GM04504 (cell line): ENCODE measurements at places on chromosomes 5 and 9.
A peak's percentile ranks its signal among the peaks of the same experiment; 100 is the strongest.

- no peak for DNase-seq
These were observed 51.2 kb upstream of the TCF7 start for GRCh38 chr5:134063188-134063820.

DNA sequence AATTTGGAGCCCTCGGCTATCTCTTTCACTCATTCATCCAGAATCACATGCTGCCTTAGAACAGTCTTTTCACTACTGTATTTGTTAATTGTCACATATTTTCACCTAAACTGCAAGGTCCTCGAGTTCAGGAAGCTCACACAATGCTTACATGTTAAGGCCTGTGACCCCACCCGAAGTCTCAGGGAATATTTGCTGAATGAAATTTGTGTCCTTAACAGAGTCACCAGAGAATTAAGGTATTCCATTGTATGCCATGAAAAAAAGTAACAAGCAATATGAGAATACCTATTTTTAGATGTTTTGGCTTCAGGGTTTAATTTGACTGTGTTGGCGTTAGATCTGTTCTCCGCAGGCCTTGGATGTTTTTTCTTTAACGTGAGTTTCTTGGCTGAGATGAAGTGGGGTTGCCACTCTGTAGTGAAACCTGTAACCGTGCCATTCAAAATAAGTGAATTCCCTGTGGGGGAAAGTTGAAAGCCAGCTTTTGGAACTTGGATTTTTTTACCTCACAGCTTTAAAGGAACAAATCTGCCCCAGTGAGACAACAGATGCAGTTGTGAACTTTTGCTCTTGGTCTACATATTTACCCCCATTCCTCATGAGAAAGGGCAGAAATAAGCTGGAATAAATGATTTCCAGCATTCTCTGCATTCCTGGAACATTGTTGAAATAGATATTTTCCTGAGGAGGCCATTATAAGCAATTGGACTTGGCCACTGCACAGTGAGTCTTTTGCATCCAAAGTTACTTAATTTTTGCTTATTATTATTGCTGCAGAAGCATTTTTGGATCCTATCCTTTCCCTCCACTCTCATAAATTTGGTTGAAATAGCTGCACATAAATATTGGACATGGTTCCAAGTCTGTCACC is 35.9 kb upstream of the FBP1 start:
- DNase-seq = peak; percentile 74

- DNase-seq = no peak
These were observed 52.6 kb downstream of the NDUFS4 start for GRCh38 chr5:53613061-53613460.

DNA sequence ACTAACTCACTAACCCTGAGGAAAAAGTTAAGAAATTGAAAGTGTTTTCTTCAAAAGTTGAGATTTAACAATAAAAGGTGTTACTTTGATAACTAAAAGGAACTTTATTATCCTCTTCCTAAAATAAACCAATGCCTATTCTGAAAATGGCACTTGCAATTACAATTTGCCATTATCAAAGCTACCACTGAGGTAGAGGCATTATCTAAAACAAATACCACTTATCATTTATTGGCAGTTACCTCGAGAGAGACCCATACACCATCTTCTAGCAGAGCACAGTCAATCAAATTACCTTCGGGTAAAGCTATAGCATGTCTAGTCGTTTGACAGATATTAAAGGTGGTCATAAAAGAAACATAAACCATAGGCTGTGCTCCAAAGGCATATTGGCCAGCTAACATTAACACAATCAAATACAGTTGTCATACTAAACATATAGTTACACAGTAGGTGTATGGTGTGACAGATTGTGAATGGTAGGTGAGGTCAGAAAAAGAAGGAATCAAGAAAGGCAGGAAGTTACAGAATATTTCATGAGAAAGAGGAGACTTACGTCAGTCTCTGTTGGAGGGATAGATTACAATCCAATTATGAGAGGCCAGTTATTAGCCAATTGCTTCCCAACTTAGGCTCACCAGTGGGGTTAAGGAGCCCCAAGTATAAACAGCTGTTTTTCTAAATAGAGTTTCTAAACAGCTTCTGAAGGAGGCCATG is 56.3 kb downstream of the VCAN start:
- no peak for DNase-seq

- DNase-seq = no peak
These were observed 62.7 kb upstream of the RASEF start for GRCh38 chr9:83125671-83126070.

DNA sequence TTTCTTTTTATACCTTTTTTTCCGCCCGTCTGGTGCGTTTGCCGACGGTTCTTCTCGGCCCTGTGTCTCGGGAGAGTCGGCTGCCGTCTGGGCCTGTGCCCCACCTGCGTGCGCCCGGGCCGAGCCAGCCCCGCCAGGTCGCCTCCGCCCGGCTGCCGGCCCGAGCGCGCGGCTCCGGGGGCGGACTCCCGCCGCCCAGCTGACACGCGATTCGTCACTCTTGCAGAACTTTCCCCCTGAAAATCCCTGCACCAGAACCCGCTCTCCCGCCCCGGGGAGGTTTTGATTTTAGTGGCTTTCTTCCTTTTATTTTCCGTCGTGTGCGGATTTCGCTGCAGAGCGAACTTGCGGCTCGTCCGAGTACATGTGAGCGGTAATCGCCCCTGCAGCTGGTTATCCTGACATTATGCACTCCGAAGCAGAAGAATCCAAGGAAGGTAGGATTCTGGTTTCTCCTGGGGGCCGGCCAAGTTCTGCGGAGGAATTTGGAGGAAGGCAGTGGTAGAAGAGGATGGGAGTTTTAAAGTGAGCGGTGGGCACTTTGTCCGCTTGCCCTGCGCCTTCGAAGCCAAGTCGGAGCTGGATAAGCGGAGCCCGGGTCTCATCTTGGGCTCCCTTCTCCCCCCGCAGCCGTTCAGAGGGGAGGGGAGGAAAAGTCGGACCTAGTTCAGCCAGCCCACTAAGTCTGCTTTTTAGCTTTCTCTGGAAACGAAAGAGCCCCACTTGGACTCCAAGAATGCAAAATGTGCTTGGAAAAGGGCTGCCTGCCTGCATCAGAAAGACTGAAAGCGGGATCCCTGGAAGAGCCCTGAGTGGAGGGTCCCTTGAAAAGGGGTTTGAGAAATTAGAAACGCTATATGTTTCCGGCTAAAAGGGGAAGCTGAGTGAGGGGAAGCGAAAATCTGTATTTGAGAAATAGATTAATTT is at the start of gene TNFAIP8:
Gene TNFAIP8, plus strand, starts transcription at position 335 of the 927 bp plus-strand sequence. Its CDS starts 72 bp downstream, at position 407.
- no peak for DNase-seq

DNA sequence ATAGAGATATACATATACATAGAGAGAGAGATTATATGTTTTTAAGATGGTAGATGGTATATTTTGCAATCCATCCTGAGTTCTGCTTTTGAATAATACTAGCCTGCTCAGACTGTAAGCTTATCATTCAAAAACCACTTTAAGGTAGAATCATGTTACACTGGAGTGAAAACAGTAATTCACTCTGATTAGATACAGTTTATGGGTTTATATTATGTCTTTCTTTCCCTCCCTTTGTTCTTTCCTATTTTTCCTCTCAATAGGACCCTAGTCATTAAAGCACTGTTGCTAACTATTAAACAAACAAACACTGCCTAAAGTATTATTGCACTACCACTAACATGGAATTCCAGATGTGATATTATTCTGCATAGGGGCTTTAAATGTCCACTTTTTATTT is 202.0 kb downstream of the ADAMTSL1 start:
- no peak for DNase-seq

GRCh38 chr9:113257863-113258262 is 17.5 kb downstream of the CDC26 start:
- DNase-seq = no peak

GRCh38 chr9:134730011-134730760 is 88.6 kb downstream of the COL5A1 start:
- DNase-seq = no peak

GRCh38 chr9:130243015-130243881 is 22.3 kb upstream of the HMCN2 start:
- DNase-seq = no peak

DNA sequence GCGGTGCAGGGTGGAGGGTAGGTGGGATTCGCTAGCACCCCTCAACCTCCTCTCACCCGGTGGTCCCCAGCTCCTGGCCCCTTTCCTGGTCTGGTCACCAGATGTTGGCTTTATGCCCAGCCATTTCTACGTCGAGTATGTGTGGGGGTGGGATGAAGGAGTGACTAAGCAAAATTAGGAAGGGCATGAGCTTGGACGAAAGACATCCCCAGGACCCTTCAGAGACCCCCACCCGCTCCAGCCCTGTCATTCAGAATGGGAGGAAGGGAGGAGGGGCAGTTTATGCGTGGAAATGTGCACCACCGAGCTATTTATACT is 742 bp downstream of the BHMT2 start:
- no peak for DNase-seq

DNA sequence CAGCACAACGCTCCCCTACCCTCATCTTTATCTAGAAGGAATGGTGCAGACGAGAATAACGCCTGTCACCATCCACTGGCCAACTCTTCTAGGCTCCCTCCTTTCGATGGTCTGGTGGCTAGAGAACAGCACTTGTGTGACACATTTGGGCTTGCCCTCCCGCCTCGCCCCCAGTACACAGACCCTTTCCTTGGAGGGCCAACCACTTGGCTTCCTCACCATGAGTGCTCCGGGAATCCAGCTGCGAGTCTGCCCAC is 1.4 kb downstream of the GNAQ start:
- no peak for DNase-seq

GRCh38 chr5:172556262-172556661 is 84.8 kb upstream of the NEURL1B start:
- no peak for DNase-seq

DNA sequence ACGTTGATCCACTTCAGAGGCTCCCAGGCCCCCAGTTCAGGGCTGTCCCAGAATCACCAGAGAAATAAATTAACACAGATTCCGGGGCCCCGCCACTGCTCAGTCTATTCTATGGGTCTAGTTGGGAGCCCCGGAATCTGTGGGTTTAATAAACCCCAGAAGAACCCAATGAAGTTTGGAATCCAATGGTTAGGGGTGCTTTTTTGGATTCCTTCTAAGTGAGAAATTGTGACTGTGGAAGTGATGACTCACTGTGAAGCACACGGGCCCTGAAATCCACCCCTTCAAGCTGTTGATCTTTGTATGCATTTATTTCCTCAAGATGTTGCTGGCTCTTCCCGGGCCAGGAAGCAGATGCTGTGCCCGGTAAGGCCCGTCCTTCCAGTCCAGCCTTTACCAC is 57.3 kb upstream of the SLC28A3 start:
- DNase-seq = peak; percentile 30

GRCh38 chr5:150014456-150014855 is 13.9 kb downstream of the HMGXB3 start:
- no peak for DNase-seq
